ENCODE measurements at places on chromosomes 12 and 14. TPM values are rescaled to one million over a fixed set of nuclear protein-coding genes. Genes with fewer than 3 reads are reported as not detected.

GRCh38 chr12:106386813-106387535 lies 29.4 kb downstream of the POLR3B start:
- peaks cover 5% of the 10 kb centered on the region for H3K36me3 ChIP-seq
- no peak for DNase-seq
- H3K4me3 ChIP-seq, result no peak overlapping the region
- no peaks in the 10 kb centered on the region for H3K4me1 ChIP-seq
- H3K27ac ChIP-seq, result no peak overlapping the region
- no peaks in the 10 kb centered on the region for H3K27me3 ChIP-seq

GRCh38 chr12:128111951-128112350 lies 155.0 kb upstream of the TMEM132C start:
- peaks cover 1% of the 10 kb centered on the region for H3K4me1 ChIP-seq
- H3K36me3 ChIP-seq, result no peaks in the 10 kb centered on the region
- H3K27ac ChIP-seq, result no peak overlapping the region
- no peak for DNase-seq
- no peak overlapping the region for H3K4me3 ChIP-seq

- no peaks in the 10 kb centered on the region for H3K4me1 ChIP-seq
- no peak for DNase-seq
- H3K27ac ChIP-seq, result no peak overlapping the region
- H3K4me3 ChIP-seq, result no peak overlapping the region
- no peaks in the 10 kb centered on the region for H3K27me3 ChIP-seq
Observed at GRCh38 chr14:101878211-101878821, 86.1 kb upstream of the DYNC1H1 start.

DNA sequence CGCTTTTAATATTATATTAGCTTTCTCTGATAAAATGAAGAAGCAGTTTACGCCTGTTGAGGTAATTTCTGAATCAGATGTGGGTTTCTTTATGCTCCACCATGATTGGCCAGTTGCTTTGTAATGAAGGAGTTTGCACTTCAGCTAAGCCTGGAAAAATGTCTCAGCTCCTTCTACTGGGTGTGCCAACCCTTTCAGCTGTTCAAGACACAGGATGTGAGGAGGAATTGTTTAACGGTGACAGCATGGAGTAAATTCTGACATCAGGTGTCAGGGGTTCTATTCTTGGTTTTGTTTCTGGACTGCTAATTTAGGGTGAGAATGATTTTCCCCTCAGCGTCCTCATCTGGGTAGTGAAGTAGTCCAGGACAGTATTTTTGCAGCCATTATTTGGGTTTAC lies 43.5 kb downstream of the FLRT2 start:
- H3K27ac ChIP-seq, result no peak overlapping the region
- no peaks in the 10 kb centered on the region for H3K36me3 ChIP-seq
- H3K4me1 ChIP-seq, result peaks cover 20% of the 10 kb centered on the region
- H3K4me3 ChIP-seq, result no peak overlapping the region

KRT2 gene
- not detected for total RNA-seq

GRCh38 chr14:102481791-102482238 lies 27.8 kb downstream of the ANKRD9 start:
- DNase-seq, result no peak
- no peak overlapping the region for H3K4me3 ChIP-seq
- no peaks in the 10 kb centered on the region for H3K4me1 ChIP-seq
- H3K36me3 ChIP-seq, result no peaks in the 10 kb centered on the region
- H3K27me3 ChIP-seq, result no peaks in the 10 kb centered on the region
- H3K27ac ChIP-seq, result no peak overlapping the region

GRCh38 chr12:119014368-119014767 lies 33.0 kb downstream of the SRRM4 start:
- H3K27me3 ChIP-seq, result no peaks in the 10 kb centered on the region
- no peak overlapping the region for H3K4me3 ChIP-seq
- no peaks in the 10 kb centered on the region for H3K36me3 ChIP-seq
- no peak overlapping the region for H3K27ac ChIP-seq

Measured in H1 (cell line).